SK-N-SH (cell line): ENCODE measurements at places on chromosomes 1 and 21. TPM values are rescaled to one million over a fixed set of nuclear protein-coding genes. Genes with fewer than 3 reads are reported as not detected.

KRTAP21-2 gene
- polyA plus RNA-seq, result not detected in 2 replicates

TGFB2 gene
- 2.4 and 3.8 TPM in 2 replicates for polyA plus RNA-seq

KCNA2 gene
- not detected in 2 replicates for polyA plus RNA-seq

LMOD1 gene
- 2.7 and 4.9 TPM in 2 replicates for polyA plus RNA-seq

KIFAP3 gene
- 10.7 and 12.3 TPM in 2 replicates for polyA plus RNA-seq

MKNK1 gene
- polyA plus RNA-seq, result 28.2 and 29.6 TPM in 2 replicates
